Fibroblast of mammary gland (primary cell): ENCODE measurements at places on chromosomes 4 and X.
A peak's percentile ranks its signal among the peaks of the same experiment; 100 is the strongest.

GRCh38 chrX:110178179-110178865 lies 139.6 kb downstream of the AMMECR1 start:
- DNase-seq = no peak

DNA sequence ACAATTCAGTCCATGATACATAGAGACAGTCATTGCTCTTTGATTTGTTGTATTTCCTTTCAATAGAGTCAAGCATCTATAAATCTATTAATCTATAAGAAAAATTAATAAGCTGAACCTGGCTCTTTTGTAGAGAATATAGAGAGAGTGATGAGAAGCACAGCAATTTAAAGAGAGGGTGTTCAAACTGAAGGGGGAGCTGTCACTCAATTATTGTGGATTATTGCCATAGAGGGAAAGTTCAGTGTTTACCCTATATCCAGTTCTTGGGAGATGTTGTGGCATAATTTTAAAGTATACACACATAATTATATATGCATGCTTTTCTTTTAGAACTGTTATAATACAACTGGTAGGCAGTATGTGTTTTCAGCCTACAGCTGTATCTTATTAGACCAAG lies 1469.0 kb upstream of the PABPC4L start:
- no peak for DNase-seq

DNA sequence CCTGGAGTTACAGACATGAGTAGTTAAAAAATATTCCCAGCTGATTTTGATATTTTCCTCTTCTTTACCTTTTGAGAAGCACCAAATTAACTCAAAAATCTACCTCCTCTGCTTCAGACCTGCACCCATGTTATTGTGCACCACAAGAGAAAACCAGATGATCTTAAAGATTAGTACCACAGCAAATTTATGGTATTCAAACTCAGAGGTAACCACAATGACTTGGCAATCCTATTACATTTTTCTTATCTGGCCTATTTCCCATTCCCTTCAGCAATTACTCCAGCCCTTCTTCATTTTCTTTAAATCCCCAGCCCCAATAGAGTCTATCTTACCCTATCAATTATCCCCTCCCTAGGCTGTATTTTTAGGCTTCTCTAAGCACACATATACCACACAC lies 535.1 kb downstream of the FAT4 start:
- DNase-seq = peak; percentile 58

- DNase-seq = peak; percentile 26
Observed at GRCh38 chr4:6087669-6088341, 69.6 kb upstream of the C4orf50 start.

- DNase-seq = no peak
Observed at GRCh38 chrX:97787849-97788248, 904.1 kb downstream of the RPA4 start.

GRCh38 chr4:76780781-76781697 lies 116.9 kb downstream of the SOWAHB start:
- no peak for DNase-seq

- peak; percentile 87 for DNase-seq
Observed at GRCh38 chr4:53511014-53511413, 80.3 kb downstream of the LNX1 start.

DNA sequence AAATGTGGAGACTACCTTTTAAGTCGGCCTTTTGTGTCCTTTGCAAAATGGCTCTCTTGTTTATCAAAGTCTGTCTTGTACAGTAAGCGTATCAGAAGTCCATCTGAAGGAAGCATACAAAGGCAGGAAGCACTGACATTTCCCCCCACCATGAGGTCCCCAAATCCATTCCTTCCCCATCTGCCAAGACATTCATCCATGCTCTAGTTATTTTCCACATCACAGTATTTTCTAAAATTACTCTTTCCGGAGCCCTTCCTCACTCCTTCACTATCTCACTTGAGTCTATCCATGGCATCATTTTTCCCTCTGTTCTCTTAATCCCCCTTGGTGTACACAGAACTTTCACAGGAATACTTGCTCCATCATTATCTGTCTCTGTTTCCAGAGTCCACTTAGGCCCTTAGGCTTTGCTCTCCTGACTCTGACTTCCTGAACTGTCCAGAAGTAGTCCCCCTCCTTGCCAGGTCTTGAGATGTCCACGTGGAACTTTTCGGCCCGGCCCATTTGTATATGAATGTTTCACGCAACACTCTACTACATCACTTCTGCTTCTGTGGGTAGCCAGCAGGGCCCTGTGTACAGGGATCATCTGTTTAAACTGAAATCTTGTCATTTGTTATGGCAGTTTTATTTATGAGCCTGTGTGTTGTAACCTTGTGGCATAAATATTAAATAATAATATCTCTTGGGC lies 2.1 kb downstream of the SEL1L3 start:
- no peak for DNase-seq
